ENCODE measurements at places on chromosomes 12 and 14.

- no peak for DNase-seq
Measured at GRCh38 chr12:32120419-32120818, 13.8 kb downstream of the BICD1 start.

GRCh38 chr12:8906266-8907180 lies 7.8 kb upstream of the PHC1 start:
- DNase-seq = no peak

DNA sequence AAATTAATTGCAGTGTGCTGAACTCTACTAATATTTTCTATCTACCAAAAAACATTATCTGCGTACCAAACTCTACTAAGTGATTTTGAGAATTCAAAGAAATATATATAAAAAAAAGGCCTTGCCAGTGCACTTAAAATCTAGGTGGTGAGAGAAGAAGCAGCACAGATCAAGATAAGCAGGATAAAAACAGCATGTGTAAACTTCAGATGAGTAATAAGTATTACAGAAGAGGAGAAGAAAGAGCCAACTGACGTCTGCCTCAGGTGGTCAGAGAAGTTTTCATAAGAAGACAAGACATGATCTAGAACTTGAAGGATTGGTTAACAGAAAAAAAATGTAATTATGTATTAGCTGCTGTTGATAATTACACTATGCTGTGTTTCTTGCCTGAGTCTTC lies 166.4 kb downstream of the DUSP6 start:
- DNase-seq = no peak

DNA sequence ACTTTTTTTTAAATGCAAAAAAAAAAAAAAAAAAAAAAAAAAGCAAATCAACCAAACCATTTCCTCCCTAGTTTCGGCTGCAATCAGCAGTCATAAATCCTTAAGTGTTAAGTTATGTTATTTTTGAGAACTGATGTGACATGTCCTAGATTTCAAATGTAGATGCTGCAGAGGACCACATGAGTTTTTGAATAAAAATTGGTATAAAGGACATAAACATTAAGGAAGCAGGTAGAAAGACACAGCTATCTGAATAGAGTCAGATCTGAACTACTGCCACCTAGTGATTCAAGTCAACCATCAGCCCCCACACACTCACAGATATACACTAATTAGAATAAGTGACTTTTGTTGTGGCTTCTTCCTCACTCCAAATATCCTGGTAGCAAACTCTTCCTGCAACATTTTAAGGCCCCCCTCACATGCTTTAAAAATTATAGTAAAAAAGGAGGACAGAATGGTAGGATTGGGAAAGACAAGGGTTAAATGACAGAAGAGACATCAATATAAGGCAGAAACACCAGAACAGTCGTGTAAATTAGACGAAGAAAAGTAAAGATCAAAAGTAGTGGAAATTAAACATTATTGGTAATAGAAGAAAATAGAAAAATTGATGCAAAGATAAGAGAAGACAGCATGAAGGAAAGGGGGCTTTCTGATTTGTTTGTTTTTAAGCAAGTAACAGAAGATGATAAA lies 394.5 kb upstream of the ATP2B1 start:
- DNase-seq = peak; percentile 68

- DNase-seq = no peak
Measured at GRCh38 chr14:93987376-93987775, 9.7 kb upstream of the CCDC197 start.

DNA sequence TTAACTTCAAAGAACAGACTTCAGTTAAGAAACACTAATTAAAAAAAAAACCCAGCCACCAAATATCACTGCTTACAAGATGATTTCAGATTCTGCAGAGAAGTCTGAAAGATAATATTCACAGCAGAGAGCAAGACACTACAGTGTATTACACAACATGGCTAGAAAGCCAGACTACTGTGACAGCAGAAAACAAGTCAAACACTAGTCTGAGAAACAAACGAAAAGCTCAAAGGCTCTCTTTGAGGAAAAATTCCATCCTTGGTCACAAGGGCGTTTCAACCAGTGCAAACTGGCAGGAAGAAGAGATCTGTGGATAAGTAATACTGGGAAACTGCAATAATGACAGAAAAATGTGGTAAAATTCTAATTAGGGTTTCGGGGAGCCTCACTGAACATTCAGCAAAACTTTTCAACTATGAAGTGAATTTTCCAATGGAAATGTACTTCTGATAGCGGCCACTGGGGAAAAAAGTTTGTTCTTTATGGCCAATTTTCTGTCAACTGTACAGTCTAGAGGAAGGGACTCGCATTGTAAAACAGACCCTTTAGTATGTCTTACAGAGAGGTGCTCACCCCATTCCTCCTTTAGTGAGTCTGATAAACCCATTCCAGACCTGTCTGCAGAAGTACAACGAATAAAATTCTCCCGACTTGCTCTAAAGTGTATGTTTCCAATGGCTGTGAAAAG lies 50.4 kb downstream of the ACADS start:
- DNase-seq = no peak

Data from DMS53 (cell line).